ENCODE measurements at places on chromosomes 11 and 22.

DNA sequence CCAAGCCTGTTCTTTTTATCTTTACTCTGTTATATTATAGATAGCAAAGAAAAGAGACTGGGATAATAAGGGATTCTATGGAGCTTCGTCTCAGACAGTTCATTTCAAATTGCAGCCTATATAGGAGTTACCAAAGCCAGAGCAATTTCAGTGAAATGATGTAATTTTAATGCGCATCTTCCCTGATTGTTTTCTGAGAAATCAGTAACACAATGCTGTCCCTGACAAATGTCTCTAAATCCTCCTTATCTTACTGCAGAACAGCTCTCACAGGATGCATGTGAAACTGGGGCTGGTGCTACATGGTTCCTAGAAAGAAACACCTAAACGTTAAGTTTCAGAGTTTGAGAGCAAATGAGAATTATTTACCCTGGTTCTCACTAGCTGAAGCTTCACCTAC lies 467.9 kb upstream of the ANO3 start:
- DNase-seq, result no peak

DNA sequence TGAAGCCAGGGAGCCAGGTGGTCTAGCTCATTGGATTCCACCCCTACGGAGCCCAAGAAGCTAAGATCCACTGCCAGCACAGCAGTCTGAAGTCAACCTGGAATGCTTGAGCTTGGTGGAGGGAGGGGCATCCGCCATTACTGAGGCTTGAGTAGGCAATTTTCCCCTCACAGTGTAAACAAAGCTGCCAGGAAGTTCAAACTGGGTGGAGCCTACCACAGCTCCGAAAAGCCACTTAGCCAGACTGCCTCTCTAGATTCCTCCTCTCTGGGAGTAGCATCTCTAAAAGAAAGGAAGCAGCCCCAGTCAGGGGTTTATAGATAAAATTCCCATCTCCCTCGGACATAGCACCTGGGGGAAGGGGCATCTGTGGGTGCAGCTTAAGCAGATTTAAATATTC lies 620.3 kb downstream of the NELL1 start:
- no peak for DNase-seq

GRCh38 chr11:65766535-65766934 lies 14.2 kb downstream of the AP5B1 start:
- no peak for DNase-seq

DNA sequence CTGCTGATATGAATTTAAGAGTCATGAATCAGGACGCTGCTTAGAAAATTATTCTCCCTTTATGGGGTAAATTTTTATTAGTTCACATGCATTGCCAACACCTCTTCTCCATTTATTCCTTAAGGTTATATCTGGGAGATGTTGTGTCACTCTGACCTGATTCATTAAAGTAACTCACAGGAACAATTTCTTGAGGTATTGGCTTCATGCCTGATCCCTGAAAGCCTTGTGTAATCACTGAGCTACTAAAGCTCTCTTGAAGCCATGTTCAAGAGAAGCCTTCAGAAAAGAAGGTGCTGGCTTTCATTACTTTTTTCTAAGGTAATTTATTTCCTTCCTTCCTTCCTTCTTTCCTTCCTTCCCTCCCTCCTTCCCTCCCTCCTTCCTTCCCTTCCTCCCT lies 420.6 kb downstream of the RAB38 start:
- DNase-seq, result no peak

DNA sequence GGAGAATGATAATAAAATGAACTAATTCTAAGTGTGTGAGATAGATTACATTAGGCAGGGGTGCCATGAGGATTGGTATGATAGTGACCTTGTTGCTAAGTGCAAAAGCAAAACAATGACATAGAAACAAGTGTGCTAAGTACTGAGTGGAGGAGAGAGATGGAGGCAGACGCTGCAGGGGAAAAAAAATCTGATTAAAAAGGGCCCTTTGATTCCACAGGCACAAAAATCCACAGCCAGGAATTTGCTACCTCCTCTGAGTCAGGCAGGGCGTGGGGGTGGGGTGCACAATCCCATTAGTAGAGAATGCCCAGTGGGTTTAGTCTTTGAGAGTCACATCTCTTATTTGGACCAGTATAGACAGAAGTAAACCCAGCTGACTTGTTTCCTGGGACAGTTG lies at the start of gene CNTF:
Gene CNTF, plus strand, starts transcription at position 322 of the 400 bp plus-strand sequence. CDS start 88 bp downstream, outside the sequence.
- no peak for DNase-seq

All from NCI-H1048 (cell line).